ENCODE measurements at places on chromosomes 12 and 14. TPM values are rescaled to one million over a fixed set of nuclear protein-coding genes. Genes with fewer than 3 reads are reported as not detected.

- peak; percentile 96 for DNase-seq
Observed at GRCh38 chr14:73949752-73950734, at the start of the genes COQ6 and FAM161B. COQ6 (plus strand) TSS chr14:73950302; CDS start chr14:73950333, 31 bp downstream. FAM161B (minus strand) TSS chr14:73950094; CDS start chr14:73950026, 68 bp downstream.

CCDC175 gene
- polyA plus RNA-seq, result 0.50 TPM

DNA sequence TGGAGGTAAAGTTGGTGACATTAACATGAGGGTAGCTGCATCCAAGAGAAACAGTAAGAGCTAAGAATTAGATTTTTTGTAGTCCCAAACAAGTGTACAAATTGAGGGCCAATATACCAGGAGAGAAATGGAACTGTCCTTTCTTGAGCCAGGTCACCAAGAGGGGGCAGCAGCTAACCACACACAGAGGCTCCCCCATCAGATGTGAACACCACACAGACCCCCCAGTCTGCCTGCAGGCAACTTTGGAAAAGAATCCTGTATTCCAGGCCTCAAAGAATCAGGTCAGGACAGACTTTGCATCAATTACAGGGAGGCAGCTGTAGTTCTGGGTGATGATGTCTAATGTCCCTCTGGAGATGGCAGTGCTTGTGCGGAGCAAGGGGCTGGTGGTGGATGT, 77.9 kb downstream of the SPTB start:
- no peak for DNase-seq

DLGAP5 gene
- 33.1 TPM for polyA plus RNA-seq

DNA sequence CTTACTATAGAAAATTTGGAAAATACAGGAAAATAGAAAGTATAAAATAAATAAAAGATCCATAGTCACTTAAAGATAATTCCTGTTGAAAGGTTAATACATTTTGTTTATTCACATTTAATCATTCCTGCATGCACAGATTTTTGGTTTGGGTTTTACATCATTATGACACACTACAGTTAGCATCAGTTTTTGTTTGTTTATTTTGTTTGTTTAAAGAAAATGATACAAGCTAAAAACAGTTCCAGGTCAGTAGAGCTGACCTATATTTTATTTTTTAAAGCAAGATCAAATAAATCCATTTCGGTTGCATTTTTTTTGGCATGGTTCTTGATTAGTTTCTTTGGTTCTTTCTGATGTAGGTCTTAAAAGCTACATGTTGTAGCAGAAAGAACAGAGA, 68.8 kb upstream of the CCDC91 start:
- no peak for DNase-seq

NKX2-1 gene
- not detected for polyA plus RNA-seq

- no peak for DNase-seq
Observed at GRCh38 chr14:106877517-106877916, 1351.1 kb downstream of the TMEM121 start.

FGF6 gene
- polyA plus RNA-seq, result not detected

SLC5A8 gene
- 37.2 TPM for polyA plus RNA-seq

DNA sequence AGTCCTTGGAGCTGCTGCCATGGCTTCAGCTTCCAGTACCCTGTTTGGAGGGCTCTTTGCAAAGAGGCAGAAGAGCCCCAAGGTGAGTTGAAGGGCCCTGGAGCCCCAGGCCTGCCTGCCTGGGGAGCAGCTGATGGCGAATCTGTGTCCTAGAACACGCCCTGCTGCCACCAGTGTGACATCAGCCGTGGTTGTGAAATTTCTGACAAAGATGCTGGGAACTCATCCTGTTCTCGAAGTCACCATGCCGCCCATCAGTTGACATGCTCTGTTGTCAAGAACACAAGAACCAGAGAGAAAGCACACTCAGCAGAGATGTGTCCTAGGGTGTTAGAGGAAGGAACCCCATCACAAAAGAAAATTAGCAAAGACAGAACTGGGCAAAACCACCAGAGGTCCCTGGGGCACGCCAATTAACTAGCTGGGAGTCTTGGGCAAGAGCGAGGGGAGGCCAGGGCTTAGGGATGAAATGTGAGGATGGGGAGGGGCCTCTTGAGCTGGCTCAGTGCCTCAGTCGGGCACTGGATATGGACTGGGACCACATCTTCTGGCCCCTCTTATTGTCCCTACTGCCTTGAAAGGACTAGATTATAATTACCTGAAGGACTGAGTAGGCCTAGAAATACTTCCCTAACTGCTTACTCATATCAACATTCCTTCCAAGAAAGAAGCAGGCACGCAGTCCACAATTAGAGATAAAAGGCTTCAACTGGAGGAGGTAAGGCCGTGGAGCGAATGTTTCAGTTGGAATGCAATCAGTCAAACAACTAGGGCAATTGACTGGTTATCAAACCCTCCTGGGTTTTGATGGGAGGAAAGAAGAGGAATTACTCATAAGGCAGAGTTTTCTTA, 163.1 kb downstream of the CACNA1C start:
- no peak for DNase-seq

- DNase-seq, result no peak
Observed at GRCh38 chr12:124778411-124778810, 85.3 kb downstream of the SCARB1 start.

Data from right renal cortex interstitium (tissue), 3 donors.